Thyroid gland (tissue), 4 donors: ENCODE measurements at places on chromosomes 2 and 18. TPM values are rescaled to one million over a fixed set of nuclear protein-coding genes. Genes with fewer than 3 reads are reported as not detected.

DNA sequence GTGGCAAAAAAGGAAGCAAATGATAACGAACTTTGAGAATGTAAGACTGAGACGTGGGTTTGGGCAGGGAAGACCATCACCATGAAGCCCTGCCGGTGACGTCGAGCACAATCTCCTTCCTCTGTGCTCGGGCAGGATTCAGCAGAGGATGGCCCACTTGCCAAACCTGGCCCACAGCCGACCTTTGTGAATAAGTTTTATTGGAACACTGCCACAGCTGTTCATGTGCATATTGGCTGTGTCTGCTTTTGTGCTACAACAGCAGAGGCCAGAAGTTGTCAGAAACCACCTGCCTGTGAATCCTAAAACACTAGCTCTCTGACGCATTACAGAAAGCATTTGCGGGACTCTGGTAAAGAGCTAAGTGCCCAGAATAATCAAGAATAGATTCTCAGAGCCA, 223.9 kb downstream of the MYT1L start:
- H3K27ac ChIP-seq: no peak overlapping the region
- peaks cover 5% of the 10 kb centered on the region for H3K4me1 ChIP-seq
- no peaks in the 10 kb centered on the region for H3K36me3 ChIP-seq
- H3K27me3 ChIP-seq: no peaks in the 10 kb centered on the region
- H3K4me3 ChIP-seq: no peak overlapping the region

DNA sequence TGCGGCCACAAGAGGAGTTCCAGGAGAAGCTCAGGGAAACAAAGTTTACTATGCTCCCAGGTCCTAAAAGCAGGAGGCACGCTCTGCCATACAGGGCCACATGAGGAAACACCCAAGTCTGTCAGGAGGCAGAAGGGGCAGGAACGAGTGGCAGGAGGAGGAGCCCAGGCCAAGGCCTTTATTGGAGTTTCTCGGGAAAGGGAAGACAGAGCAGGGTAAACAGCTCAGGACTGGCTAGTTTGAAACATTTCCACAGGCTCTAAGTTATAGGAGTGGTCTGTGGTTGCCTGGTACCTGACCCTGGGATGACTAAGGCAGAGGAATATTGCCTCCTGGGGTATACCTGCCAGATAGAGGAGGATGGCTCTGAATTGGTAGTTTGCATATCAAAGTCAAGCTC, 3.7 kb upstream of the ZNF638 start:
- no peak overlapping the region for H3K27ac ChIP-seq
- H3K36me3 ChIP-seq: no peaks in the 10 kb centered on the region
- no peaks in the 10 kb centered on the region for H3K27me3 ChIP-seq

DNA sequence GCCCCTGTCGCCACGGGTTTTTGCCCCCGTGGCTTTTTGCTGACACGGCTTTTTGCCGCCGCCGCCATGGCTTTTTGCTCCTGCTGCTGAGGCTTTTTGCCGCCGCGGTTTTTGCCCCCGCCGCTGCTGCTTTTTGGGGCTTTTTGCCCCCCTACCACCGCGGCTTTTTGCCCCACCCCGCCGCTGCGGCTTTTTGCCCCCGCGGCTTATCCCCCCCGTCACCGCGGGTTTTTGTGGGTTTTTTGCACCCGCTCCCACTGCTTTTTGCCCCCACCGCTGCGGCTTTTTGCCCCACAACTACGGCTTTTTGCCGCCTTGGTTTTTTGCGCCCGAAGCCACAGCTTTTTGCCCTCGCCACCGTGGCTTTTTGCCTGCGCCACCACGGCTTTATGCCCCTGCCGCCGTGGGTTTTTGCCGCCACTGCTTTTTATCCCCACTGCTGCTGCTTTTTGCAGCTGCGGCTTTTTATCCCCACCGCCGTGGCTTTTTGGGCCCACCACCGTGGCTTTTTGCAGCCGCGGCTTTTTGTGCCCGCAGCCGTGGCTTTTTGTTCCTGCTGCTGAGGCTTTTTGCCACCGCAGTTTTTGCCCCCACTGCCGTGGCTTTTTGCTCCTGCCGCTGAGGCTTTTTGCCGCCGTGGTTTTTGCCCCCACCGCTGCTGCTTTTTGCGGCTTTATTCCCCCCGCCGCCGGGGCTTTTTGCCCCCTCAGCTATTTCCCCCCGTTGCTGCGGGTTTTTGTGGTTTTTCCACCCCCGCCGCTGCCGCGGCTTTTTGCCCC, 2798.0 kb upstream of the TEKT4 start:
- H3K4me1 ChIP-seq: no peaks in the 10 kb centered on the region
- no peak overlapping the region for H3K27ac ChIP-seq
- H3K4me3 ChIP-seq: no peak overlapping the region

- peaks cover 10% of the 10 kb centered on the region for H3K4me1 ChIP-seq
- H3K27ac ChIP-seq: no peak overlapping the region
- no peaks in the 10 kb centered on the region for H3K27me3 ChIP-seq
- DNase-seq: peak; percentile 5
Measured at GRCh38 chr2:160510617-160511016, 17.0 kb upstream of the RBMS1 start.

DNA sequence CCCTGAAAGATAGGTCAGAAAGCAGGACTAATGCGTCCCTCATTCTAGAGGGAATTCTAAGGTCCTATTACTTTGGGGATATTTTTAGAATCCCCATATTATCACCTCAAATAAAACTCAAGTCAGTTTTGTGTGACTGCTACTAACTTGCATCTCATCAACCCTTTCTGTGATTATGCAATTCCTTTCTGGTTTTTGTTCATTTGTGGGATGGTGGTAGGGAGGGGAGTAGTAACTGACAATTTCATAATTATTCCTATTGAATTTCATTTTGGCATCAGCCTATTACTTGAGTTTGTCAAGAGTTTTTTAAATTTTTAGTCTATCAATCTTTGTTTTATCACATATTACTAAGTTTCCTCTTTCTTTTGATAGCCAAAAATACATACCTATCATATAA, 28.4 kb upstream of the TANK start:
- no peak overlapping the region for H3K27ac ChIP-seq
- no peaks in the 10 kb centered on the region for H3K36me3 ChIP-seq
- DNase-seq: no peak
- no peak overlapping the region for H3K4me3 ChIP-seq
- peaks cover 25% of the 10 kb centered on the region for H3K4me1 ChIP-seq

GRCh38 chr2:232448304-232448690, 7.7 kb upstream of the ALPI start:
- no peak overlapping the region for H3K4me3 ChIP-seq
- DNase-seq: no peak
- no peak overlapping the region for H3K27ac ChIP-seq
- no peaks in the 10 kb centered on the region for H3K36me3 ChIP-seq
- no peaks in the 10 kb centered on the region for H3K27me3 ChIP-seq
- no peaks in the 10 kb centered on the region for H3K4me1 ChIP-seq

GRCh38 chr18:31401156-31402025, 24.8 kb downstream of the DSG4 start:
- DNase-seq: no peak
- no peak overlapping the region for H3K4me3 ChIP-seq
- no peak overlapping the region for H3K27ac ChIP-seq

DNA sequence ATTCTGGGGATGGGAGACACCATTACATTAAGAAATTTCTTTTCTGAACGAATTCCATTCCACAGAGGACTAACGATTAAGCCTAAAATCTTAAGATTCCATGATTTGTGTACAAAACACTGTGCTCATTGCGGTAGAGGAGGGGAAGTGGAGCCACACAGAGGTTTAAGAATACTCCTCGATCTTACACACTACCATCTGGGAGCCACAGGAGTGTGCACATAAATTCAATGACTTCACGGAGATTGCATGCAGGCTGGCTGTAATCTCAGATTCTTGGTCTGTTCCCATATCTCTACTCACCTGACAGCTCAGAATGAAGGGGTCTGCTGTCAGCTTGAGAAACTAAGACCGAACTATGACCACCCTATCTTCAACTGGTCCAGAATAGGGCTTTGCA, 762 bp downstream of the VPS4B start:
- peaks cover 18% of the 10 kb centered on the region for H3K4me1 ChIP-seq
- H3K4me3 ChIP-seq: peak overlapping the region; percentile 81
- no peaks in the 10 kb centered on the region for H3K36me3 ChIP-seq
- no peaks in the 10 kb centered on the region for H3K27me3 ChIP-seq
- H3K27ac ChIP-seq: no peak overlapping the region
- no peak for DNase-seq

DNA sequence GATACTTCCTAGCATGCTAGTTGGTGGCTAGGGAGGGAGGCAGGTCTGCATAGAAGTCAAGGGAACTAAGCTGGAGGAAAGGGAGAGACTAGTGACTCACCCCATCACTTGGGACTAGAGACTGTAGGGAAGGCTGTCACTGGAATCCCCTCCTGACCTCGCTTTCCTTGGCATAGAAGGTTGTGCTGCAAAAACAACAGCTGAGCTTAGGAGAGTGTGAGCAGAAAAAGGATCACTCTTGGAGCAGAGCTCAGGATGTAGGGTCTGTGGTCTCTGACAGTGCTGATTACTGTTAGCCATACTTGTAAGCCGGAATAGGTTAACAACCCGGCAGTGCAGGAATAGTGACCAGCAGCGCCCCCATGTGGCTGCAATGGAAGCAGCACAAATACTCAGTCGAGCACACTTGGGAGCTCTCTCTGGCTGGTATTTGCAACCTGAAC, 66.9 kb upstream of the SMAD2 start:
- H3K4me1 ChIP-seq: no peaks in the 10 kb centered on the region
- H3K27me3 ChIP-seq: no peaks in the 10 kb centered on the region
- no peak overlapping the region for H3K4me3 ChIP-seq

GRCh38 chr2:159595410-159596046, 20.8 kb downstream of the BAZ2B start:
- DNase-seq: no peak
- H3K27ac ChIP-seq: no peak overlapping the region
- no peaks in the 10 kb centered on the region for H3K36me3 ChIP-seq
- peaks cover 7% of the 10 kb centered on the region for H3K4me1 ChIP-seq
- H3K4me3 ChIP-seq: no peak overlapping the region

- no peaks in the 10 kb centered on the region for H3K36me3 ChIP-seq
- H3K27me3 ChIP-seq: no peaks in the 10 kb centered on the region
- H3K27ac ChIP-seq: no peak overlapping the region
- DNase-seq: no peak
- no peaks in the 10 kb centered on the region for H3K4me1 ChIP-seq
Measured at GRCh38 chr2:127437056-127437455, 18.8 kb downstream of the PROC start.

GRCh38 chr2:241161646-241162281, 11.5 kb downstream of the PPP1R7 start:
- H3K4me3 ChIP-seq: no peak overlapping the region
- H3K4me1 ChIP-seq: peaks cover 17% of the 10 kb centered on the region
- H3K27me3 ChIP-seq: no peaks in the 10 kb centered on the region
- DNase-seq: peak; percentile 91
- H3K27ac ChIP-seq: peak overlapping the region; percentile 7

GRCh38 chr2:61017556-61018317, at the start of the genes PEX13 and PUS10:
Gene PEX13 (plus strand): TSS chr2:61017720. CDS start chr2:61017760, 40 bp downstream.
Gene PUS10 (minus strand): TSS chr2:61018255. CDS start chr2:61011890, 6,365 bp downstream.
- H3K36me3 ChIP-seq: no peaks in the 10 kb centered on the region
- peak; percentile 82 for DNase-seq
- peaks cover 31% of the 10 kb centered on the region for H3K4me1 ChIP-seq
- H3K4me3 ChIP-seq: peak within 1 kb of the TSS; percentile 90
- H3K27me3 ChIP-seq: no peaks in the 10 kb centered on the region
- H3K27ac ChIP-seq: peak within 1 kb of the TSS; percentile 95

DNA sequence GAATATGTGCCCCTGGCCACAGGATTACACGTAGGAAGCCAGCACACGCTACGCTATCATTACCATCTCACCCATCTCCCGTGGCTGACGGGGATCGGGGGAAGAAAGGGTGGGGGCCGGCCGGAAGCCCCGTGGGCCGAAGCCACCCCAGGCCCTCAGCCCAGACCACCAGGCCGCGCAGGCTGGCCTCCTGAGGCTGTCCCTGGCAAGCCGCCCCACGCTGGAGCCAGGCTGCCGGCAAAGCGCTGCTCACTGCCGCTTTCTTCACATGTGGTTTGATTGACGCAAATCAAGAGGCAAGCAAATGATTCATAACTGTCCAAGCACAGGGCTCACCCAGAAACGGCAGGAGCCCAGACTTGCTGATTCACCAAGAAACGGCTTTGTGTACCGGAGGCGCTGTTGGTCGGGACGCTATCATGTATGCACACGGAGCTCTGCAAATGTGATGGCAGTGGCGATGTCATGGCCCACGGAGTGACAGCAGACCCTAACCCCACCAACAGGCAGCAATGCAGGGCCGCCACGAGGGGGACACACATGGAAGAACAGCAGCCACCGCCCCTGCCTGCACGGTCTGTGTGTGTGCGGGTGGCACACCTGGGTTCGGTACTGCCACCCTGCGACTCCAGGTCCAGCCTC, 125.7 kb downstream of the HDAC4 start:
- no peak overlapping the region for H3K4me3 ChIP-seq
- DNase-seq: peak; percentile 27
- H3K27ac ChIP-seq: no peak overlapping the region
- H3K27me3 ChIP-seq: no peaks in the 10 kb centered on the region
- no peaks in the 10 kb centered on the region for H3K36me3 ChIP-seq

DNA sequence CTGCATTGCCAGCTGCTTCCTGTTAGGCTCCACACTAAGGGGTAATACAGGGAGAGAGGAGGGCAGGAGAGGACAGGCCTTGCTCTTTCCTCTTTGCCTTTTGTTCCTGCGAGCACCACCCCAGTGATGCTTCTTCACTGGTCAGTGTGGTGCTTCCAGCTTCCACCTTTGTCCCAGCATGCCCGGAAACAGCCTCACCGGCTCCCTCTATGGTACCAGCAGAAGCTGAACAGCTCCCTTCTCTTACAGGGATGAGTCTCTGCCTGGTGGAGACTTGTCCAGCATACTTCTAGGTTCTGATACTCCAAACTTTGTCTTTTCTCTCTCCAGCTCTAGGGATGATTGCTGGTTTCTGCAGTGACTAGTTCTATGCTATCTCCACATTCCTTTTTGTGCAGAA, 413.3 kb downstream of the TSN start:
- no peaks in the 10 kb centered on the region for H3K4me1 ChIP-seq
- no peak for DNase-seq
- no peak overlapping the region for H3K4me3 ChIP-seq
- no peaks in the 10 kb centered on the region for H3K36me3 ChIP-seq

GRCh38 chr2:111523009-111523408, 361.0 kb downstream of the ANAPC1 start:
- no peak overlapping the region for H3K4me3 ChIP-seq
- H3K4me1 ChIP-seq: peaks cover 6% of the 10 kb centered on the region
- no peak overlapping the region for H3K27ac ChIP-seq
- no peaks in the 10 kb centered on the region for H3K27me3 ChIP-seq
- DNase-seq: no peak

- peak overlapping the region; percentile 83 for H3K27ac ChIP-seq
- H3K4me3 ChIP-seq: no peak overlapping the region
- DNase-seq: peak; percentile 75
- H3K4me1 ChIP-seq: peaks cover 69% of the 10 kb centered on the region
Measured at GRCh38 chr2:113248997-113249770, 29.5 kb downstream of the PAX8 start.

The IGFBP2 gene
- total RNA-seq: 45.0 TPM

The DYNC1I2 gene
- 96.4 TPM for total RNA-seq

The EVX2 gene
- total RNA-seq: not detected

The PSMA8 gene
- not detected for total RNA-seq

The C1QL2 gene
- total RNA-seq: not detected

The FAM136A gene
- 32.8 TPM for total RNA-seq

The PELI1 gene
- total RNA-seq: 17.1 TPM

The ACKR3 gene
- total RNA-seq: 32.2 TPM

The ATP6V1B1 gene
- total RNA-seq: not detected

The ANKRD23 gene
- 3.2 TPM for total RNA-seq
